IMR-90 (cell line): ENCODE measurements at places on chromosomes 2 and 18.

- DNase-seq = no peak
Observed at GRCh38 chr18:45602926-45603325, 12.3 kb upstream of the SLC14A2 start.

DNA sequence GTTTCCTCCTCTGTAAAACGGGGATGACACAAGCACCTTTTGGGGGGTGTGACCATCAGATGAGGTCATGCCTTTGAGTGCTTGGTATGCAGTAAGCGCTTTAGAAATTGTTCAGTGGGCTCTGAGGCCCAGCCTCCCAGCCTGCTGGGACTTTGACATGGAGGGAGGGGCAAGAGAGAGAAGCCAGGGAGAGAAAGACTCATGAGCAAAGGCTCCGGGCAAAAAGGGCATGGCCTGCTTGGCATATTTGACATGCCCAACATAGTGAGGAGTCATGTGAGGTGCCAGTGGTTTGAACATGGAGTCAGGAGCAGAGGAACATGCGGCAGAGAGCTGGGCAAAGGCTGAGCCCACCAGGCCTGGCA, 14.0 kb downstream of the TNS1 start:
- DNase-seq = no peak

DNA sequence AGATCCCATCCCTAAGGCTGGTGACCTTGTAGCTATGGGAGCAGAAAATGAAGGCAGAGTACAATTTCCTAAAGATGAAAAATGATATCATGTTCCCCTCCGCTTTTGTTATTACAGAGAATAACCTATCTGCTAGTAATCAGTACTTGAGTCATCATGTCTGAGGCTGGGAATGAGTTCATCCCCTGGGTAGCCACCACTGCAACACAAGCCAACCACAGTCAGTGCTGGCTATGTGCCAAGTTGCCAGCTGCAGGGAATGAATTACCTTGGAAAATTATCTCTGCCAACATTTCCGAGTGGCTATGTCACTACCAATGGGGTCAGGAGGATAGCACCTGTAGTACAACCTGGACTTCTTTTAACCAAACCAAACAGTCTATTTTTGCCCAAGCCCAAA, 1094.7 kb upstream of the DDX18 start:
- DNase-seq = no peak

DNA sequence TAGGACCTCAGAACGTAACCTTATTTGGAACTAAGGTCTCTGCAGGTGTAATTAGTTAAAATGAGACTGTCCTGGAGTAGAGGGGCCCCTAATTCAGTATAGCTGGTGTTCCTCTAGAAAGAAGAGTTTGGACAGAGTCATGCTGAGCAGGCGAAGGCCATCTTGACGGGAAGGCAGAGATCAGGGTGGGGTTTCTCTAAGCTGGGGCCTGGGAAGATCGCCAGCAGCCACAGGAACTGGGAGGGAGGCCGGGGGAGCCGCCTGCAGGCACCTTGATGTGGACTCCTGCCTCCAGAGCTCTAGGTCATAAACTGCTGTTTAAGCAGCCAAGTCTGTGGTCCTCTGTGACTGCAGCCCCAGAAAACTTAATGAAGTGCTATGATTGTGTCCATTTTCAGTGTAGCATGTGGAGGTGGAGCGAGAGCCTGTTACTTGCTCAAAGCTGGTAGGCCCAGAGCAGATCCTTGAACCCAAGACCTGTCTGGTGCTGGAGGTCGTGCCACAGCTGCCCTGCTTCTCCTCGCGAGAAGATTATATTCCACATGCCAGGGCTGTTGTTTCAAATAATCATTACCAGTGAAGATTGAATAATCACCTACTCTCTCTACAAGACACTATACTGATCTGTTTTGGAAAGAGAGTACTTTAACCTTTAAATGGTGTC, 105.7 kb downstream of the TPO start:
- DNase-seq = no peak

DNA sequence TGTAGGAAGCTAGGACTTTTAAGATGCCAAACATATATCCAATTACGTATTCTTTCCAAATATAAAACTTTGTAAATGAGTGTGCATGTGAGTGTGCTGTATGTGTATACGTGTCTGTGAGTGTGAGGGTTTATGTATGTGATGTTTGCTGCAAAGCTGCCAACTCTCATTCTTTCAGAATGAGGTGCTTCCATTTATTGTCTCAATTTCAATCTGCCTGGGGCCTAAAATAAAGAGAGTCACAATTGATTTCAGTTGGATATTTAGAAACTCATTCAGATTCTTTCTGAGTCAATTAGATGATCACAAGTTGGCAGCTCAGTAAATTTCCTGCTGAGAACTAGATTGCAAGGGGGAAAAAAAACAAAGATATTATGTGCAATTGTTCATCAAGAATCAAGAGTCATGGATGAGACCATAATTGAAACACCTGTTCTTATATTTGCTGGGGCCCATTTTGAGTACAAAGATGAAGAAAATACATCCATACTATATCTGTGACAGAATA, 621.2 kb upstream of the ACVR2A start:
- no peak for DNase-seq

GRCh38 chr2:198546122-198546521, 741.7 kb downstream of the PLCL1 start:
- DNase-seq = no peak

GRCh38 chr2:20343128-20343527, 7.5 kb downstream of the PUM2 start:
- DNase-seq = peak; percentile 42

DNA sequence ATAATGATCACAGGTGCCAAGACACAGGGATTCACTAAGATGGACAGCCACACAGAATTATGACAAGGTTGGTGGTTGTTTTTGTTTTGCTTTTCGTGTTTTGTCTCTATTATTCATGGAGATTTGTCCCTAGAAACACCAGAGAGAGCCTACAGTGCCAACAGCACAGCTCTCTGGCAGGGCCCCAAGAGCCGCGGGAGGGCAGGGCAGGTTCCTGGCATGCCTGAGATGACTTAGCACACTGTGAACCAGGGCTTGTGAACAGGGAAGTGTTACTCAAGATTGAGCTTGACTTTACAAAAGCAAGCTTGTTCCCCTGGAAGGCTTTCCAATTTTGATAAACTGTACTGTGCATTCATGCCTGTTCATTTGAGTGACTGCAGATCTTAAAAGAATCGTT, 437.4 kb upstream of the SALL3 start:
- no peak for DNase-seq

DNA sequence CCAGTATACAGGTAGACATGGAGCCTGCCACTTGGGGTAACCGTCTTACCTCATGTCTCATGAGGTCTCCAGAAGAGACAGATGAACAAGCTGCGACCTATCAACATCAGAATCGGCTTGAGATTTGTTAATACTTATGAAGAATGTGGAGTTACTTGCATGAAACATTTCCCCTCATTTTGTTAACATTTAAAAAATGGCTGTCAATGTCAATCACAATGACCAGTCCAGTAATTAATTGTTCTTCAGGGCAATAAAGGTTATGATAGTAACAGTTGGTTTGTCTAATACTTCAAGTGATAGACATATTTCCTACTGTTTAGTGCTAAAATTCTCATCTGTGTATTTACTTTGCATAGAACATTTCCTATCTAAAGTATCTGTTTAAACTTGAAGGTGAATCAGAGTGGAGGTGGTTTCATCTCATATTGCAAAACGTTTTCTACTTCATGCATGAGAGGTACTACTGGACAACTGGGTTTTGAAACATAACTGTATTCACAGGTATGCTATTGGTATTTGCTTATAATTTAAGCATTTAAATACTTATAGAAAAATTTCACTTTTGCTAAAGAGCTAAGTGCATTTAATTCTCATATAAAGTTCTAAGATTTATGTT, 15.1 kb downstream of the SERTAD2 start:
- no peak for DNase-seq

DNA sequence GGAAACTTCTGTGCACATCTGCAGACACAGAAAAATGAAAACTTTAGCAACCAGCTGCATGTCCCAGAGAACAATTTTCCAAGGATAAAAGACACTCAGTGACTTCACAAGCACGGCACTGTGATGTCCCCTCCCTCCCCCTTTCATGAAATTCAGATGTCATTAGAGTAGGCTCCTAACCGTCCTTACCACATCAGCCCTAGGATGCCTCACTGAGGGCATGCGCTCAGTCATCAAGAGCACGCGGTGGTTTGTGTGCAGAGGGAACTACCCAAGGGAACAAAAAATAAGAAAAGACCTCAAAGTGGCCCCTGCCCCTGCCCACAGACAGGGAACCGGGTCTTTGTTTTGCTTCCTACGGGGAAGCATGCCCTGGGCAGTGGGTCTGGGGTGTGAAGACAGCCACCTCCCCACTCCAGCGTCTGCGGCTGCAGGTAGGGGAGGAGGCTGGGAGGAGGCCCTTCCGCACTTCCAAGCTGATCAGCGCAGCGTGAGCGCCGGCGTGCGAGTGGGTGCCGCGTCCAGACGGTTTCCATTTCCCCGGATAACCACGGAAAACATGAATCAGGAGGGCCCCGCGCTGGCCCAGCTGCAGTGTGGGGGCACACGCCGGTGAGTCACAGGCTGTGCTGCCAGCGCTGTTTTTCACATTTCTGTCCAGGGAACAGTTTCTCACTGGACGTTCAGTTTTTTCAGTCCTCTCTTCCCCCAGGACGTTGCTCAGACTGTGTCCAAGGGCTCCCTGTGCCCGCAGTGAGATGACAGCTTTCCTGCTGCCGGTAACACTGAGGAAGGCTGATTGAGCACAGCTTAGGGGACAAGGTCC, 70.6 kb downstream of the COPS8 start:
- peak; percentile 93 for DNase-seq

- no peak for DNase-seq
Observed at GRCh38 chr2:7639476-7639875, 722.3 kb downstream of the RNF144A start.

DNA sequence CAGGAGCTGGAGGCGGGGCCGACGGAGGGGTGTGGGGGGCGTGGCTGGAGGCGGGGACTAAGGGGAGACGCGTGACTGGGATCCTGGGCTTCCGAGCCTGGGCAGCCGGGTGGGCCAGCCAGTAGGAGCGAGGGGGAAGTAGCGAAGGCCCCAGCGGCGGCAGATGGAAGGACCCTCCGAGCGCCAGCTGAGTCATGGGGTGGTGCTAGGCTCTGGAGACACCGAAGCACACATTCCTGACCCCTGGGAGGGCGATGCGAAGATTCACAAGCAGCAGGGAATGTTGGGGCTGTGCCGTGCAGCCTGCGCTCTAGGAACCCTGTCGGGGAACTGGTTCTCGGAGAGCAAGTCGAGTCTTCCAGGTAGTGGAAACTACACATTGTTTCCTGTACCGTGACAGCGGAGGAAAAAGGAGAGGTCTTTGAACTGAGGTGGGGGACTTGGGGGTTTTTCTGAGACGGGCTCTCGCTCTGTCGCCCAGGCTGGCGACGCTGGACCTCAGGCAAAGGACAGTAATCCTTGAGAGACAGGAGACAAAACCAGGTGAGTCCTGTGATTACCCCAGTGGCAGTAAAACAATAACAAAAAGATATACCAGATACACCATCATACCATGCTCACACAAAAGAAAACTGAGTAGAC, 650 bp upstream of the AFG3L2 start:
- DNase-seq = no peak
